ENCODE measurements at places on chromosomes 6 and 20. TPM values are rescaled to one million over a fixed set of nuclear protein-coding genes. Genes with fewer than 3 reads are reported as not detected.

BPIFB2 gene
- not detected for total RNA-seq

DNA sequence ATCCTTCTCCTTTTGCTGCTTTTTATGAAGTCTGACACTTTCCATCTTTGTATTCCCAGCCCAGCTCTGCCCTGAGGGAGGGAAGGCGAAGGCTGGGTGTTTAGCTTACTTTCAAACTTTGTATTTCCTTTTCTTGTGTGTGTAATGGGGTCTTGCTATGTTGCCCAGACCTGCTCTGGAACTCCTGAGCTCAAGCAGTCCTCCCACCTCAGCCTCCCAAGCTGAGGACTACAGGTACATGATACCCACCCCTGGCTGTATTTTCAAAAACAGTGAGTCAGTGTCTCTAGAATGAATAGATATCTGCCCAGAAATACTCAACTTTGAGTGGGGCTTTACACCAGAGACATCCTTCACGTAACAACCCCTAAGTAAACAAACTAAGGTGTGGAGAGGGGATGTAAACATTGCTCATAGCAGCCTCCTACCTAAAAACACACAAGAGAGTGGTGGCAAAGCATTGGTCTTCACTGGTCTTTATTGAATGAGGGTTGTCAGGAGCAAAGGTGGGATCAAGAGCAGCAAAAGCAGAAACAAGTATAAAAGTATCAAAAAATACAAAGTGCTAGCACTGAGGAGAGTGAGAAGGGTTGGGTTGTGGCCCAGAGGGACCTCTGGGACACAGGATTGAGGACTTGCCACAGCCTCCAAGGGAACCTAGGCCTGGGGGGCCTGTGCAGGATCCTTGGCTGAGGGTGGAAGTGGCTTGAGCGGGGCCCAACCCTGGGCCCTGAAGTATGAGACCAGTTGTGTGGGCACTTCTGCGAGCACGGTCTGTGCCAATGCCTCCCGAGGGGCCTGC lies 10.2 kb downstream of the SPAG4 start:
- no peak overlapping the region for H3K4me3 ChIP-seq
- H3K4me1 ChIP-seq: no peaks in the 10 kb centered on the region
- peaks cover 76% of the 10 kb centered on the region for H3K36me3 ChIP-seq
- H3K27ac ChIP-seq: no peak overlapping the region

DNA sequence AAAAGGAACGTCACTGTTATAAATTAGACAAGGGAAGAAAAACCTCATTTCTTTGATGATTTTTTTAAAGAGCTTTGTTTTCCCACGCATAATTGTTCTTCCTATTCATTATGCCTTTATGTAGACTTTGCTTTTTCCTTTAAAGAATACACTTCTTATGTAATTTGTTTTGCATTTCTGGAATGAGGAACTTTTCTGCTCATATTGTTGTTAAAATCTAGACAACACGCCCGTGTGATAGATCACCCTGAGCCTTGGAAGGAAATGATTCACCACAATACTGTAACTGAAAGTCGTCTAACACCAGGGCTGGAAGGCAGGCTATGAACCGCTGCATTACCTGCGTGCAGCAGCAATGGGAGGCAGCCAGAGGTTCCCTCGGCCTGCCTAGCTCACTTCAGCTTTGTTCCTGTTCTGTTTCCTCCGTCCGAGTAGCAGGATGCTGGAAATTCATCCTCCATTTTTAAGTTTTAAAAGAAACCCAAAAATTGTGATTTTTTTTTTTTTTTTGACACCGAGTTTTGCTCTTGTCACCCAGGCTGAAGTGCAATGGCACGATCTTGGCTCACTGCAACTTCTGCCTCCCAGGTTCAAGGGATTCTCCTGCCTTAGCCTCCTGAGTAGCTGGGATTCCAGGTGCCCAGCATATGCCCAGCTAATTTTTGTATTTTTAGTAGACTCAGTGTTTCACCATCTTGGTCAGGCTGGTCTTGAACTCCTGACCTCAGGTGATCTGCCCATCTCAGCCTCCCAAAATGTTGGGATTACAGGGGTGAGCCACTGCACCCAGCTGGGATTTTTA lies 49.6 kb upstream of the ZNF217 start:
- H3K27ac ChIP-seq: no peak overlapping the region
- H3K27me3 ChIP-seq: no peaks in the 10 kb centered on the region
- H3K36me3 ChIP-seq: no peaks in the 10 kb centered on the region
- no peak overlapping the region for H3K4me3 ChIP-seq

DNA sequence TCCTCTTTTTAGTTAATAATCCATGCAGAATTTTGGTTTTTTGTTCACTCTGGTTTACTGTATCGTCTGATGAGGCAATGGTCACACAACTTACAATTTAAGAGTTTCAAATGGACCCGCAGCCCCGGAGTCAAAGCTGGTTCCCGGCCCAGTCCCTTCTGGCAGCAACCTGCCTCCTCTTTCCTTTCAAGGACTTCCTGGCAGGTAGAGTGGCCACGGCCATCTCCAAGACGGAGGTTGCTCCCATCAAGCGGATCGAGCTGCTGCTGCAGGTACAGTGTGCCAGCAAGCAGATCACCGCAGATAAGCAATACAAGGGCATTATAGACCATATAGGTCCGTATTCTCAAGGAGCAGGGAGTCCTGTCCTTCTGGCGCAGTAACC lies 218.2 kb downstream of the GJA1 start:
- no peaks in the 10 kb centered on the region for H3K4me1 ChIP-seq
- no peaks in the 10 kb centered on the region for H3K36me3 ChIP-seq
- H3K27ac ChIP-seq: no peak overlapping the region
- H3K4me3 ChIP-seq: no peak overlapping the region
- no peak for DNase-seq
